Suppressor macrophage treated with lipopolysaccharide for 1 hour (primary cell): ENCODE measurements at places on chromosomes 2 and 18.

DNA sequence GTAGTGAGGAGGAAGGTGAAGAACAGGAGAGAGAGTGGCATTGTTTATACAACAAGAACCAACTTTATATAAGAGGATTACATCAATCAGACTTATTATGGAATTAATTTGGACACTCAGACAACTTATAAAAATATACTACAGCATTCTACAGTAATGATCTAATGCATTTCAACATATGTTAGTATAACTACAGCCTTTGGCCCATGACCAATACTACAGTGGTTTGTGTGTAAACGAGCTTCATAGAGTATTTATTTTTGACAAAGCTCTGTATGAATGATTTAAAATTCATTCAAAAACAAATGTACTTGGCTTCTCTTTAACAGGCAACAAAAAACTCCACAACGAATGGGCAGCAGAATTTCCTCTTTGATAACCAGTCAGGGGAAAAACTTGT, 72.8 kb downstream of the ZNF521 start:
- DNase-seq, result no peak

GRCh38 chr2:147636886-147637285, 207.9 kb upstream of the ACVR2A start:
- no peak for DNase-seq

DNA sequence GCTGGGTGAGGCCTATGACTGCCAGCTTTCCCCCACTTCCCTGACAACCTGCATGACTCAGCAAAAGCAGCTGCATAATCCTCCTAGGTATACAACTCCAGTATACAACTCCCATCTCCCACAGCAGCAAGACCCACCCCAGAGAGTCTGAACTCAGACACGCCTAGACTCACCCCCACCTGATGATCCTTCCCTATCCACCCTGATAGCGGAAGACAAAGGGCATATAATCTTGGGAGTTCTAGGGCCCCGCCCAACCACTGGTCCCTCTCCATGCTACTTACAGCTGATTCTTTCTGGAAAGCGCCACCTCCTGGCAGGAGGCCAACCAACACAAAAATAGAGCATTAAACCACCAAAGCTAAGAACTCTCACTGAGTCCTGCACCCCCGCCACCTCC, 296.5 kb downstream of the DCC start:
- no peak for DNase-seq

DNA sequence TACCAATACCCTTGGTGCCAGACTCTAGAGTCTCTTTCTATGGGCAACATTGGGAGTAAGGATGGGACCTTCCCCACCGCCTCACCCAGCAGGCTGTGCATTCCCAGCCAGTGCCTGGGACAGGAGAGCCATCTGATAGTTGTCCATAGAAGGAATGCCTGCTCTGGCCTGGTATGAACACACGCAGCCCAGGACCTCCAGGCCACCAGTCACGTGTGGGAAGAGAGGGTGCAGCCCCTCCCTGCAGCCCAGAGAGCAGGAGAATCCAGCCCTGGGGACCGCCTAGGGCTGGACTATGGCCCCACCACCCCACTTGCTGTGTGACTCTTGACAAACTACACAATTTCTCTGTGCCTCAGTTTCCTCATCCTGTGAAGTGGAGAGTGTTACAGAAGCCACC, 52.5 kb upstream of the ID2 start:
- no peak for DNase-seq

GRCh38 chr2:43729491-43730174, 44.2 kb upstream of the DYNC2LI1 start:
- DNase-seq, result no peak

GRCh38 chr2:75564026-75564688, 3.4 kb upstream of the EVA1A start:
- no peak for DNase-seq

DNA sequence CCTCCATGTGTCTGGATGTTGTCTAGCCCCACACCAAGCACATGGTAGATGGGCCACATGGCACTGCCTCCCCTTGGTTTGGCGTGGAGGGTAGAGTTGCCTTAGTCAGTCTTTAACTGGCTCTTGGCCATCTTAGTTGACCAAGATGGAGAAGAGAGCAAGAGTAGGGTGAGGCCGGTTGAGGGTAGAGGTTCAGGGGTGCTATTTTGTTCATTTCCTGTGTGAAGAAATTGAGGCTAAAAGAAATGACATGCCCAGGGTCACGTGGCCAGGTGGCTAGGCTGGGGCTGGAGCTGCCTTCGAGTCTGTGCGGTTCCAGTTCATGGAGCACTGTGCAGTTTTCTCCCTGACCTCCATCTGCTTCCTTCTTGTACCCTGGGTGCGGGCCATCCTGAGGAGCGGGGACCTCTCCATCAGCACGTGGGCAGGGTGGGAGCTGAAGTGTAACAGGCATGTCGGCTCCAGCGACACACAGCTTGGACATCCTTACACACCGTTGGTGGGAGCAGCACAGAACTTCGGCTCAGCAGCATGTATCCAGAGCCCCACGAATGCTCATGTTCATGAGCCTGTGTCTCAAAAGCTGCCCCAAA, 213.2 kb downstream of the GBX2 start:
- DNase-seq, result no peak

DNA sequence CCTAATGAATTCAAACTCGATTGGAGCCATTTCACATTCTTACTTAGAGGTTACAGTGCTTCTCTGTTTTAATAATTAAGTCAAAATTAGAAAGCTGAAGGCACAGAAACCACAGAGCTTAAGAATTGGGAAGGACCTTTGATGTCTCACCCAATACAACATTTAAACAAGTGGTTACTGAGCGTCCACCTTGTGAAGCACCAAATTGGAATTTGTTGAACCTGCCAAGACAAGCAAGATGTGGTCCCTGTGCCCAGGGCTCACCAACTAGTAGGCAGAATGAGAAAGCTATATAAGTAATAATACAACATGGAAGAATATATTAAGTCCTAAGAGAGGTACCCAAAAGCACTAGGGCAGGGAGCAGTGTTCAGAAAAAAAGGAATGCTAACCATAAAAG, 64.5 kb upstream of the NPAS2 start:
- DNase-seq, result no peak

DNA sequence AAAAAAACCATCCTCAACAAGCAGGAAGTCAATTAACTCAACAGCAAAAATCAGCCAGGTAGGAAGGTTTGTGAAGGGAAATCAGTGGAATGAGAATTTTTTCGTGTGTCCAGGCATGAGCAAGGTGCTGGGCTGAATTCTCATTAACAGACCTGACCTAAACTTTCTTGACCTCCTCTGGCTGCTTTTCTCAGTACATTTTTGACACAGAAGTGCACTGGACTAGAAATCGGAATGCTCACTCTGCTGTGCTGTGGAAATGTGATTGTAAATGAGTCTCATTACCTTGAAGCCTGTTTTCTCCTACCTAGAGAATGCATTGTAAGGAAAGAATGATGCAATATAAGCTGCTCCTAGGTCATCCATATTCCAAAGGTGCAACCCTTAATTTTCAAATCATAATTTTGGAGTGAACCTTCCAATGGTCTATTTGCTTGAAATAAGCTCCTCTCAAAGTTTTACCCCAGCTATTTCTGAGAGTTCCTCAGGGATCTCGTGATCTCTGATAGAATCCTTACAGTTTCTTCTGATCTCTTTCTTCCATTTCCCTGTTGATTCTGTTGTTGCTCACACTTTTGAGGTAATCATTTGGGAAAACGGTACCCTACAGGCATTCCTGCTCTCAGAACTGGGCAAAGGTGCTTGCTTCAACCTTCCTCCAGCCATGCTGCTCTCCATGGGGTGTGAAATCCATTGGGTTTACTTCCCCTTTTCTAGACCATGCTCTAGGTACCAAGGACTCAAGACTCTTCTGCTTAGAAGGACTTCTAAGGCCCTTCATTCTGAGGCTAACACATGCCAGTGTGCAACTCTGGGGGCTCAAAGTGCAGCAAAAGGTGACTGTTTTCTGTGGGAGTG, 104.9 kb upstream of the ITPRID2 start:
- no peak for DNase-seq

DNA sequence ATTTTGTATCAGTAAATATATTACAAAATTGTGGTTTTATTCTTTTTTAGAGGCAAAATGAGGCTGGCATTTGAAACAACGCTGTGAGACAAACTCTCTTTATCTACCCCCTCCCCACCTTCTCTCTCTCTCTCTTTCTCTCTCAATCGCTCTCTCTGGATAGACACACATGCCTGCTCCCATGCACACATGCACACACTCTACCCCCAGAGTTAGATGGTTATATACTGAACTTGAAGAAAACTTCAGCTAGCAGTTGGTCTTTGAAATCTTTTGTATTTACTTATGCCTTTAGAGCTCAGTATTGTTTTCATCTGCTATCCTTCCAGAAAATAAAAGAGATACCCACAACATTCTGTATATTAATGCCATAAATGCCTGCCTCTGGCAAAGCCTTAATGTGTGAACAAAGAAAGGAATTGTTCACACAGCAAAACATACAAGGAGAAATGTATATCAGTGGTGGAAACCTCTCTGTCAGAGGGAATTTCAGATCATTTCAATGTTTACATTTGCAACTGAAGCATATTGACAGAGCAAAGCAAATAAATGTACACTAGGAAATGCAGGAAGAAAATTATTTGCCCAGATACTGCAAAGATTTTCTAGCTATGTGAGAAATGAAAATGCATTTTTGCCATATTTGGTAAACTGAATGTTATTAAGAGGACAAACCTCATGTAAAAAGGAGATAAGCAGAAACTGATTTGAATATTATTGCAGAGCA, 217.0 kb upstream of the UBE2E3 start:
- no peak for DNase-seq

DNA sequence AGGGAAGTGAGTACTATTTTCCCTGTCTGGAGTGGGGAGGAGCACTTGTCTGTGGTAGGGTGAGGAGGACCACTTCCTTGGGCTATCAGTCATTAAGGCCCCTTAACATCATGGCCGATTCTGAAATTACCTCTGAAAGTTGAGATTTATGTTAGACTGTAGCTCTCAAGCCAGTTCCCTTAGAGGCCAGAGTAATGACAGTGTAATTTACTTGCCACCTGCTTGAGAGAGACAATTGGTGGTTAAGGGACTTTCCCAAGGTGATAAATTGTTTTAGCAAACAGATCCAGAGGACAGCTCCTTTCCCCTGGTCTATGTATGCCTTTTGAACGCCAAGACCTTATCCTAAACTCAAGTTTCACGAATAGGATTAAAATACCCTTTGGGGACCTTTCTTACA, 56.1 kb downstream of the NEDD4L start:
- DNase-seq, result no peak

DNA sequence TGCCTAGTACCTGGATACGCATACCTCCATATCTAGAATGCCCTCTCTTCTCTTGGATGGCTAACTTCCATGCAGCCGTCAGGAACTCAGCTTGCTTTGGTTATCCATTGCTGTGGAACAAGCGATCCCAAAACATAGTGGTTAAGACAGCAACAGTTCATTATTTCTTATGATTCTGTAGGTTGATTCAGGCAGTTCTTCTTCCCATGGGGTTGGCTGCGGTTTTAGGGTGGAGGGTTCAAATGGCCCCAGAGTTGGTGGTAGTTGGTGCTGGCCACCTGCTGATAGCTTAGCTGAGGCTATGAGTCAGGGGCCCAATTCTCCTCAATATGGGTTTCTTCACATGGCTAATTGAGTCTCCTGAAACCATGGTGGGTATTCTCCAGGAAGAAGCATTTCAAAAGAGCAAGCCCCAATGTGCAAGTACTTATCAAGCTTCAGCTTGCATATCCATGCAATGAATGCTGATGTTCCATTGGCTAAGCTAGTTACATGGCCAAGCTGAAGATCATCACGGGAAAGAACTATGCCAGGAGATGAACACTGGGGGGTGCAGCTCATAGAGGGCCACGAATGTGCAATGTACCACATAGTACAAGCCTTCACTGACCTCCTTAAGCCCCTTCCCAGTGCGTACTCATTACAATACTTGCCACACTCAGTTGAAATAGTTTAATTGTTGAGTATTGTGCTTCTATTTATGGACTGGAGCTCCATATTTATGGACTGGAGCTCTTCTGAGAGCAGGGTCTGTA, 10.0 kb upstream of the RHOB start:
- DNase-seq, result no peak

GRCh38 chr2:208607694-208608093, 201.1 kb downstream of the PTH2R start:
- DNase-seq, result no peak

DNA sequence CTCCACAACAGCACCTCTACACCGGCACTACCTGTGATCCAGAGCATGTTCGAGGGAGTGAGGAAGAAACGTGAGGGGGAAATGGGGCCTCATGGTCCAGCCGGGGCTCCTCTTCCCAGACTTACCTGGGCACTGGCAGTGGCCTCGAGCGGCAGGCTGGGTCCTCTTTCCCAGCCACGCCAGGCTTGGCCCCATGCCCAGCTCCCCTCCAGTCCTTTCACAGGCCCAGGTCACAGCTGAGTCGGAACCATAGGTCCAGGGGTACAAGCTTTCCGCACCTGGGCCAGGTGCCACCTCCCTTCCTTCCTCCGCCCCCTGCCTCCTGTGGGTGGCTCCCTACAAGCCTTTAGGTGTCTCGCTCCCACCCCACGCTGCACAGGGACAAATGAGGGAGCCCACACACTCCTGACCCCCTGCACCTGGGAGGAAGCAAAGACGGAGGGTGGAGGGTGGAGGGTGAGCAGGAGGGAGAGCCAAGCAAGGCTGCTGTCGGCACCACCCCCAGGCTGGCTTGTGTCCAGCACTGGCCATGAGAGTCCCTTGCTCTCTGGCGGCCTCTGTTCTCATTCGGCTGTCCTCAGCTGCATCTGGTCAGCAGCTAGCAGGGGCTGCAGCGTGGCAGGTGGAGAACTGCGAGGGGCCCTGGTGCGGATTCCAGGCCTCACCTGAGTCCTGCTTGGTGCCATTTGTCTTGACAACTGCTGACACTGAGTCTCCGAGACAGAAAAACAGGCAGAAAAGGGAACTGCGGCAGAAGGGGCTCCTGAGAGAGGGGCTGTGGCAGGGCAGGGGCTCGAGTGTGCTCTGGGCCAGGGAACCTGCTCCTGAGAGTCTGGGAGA, 26.8 kb downstream of the ADRA2B start:
- DNase-seq, result no peak

DNA sequence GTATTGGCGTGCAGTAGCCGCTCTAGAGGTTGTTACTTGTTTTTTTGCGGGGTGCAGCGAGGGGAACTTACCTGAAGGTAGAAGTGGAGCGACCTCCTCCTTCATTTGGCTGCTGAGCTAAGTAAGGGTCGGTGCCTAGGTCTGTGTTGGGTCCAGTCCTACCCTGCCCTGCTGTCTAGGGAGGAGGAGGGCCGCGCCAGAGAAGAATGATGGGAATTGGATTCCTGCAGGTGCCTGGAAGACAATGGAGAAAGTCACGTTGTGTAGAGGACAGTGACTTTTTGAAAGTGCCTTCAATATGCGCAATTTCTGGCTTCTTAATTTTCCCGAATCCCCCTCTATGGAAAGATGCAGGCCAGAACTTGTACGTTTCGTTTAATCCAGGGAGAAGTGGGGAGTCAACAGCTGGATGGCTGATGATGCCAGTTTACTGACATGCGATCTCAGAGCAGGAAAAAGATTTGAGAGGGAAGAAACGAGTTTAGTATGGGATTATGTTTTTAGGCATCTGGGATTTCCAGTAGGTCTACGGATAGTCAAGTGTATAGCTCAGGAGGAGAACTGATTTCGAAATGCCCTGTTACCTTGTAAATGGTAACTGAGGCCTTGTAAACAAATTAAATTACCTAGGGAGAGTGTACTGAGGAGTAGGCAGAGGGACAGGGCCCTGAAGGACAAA, 653 bp downstream of the MRPS9 start:
- peak; percentile 5 for DNase-seq
